GOT3 (cell line): ENCODE measurements at places on chromosomes 1 and 21.

- no peak for DNase-seq
These were observed 30.2 kb downstream of the USP1 start for GRCh38 chr1:62467092-62467491.

GRCh38 chr1:170010443-170010842 is 64.1 kb downstream of the KIFAP3 start:
- no peak for DNase-seq

GRCh38 chr21:35649186-35649585 is 411.1 kb downstream of the SETD4 start:
- DNase-seq: no peak

- no peak for DNase-seq
These were observed 55.7 kb downstream of the IER5 start for GRCh38 chr1:181144238-181144637.

GRCh38 chr1:58575551-58576324 is 1.3 kb downstream of the TACSTD2 start:
- no peak for DNase-seq

- DNase-seq: no peak
These were observed 300.4 kb upstream of the ZP4 start for GRCh38 chr1:238191170-238191569.

- DNase-seq: no peak
These were observed 22.8 kb upstream of the RNU1-4 start for GRCh38 chr1:16717336-16718098.

DNA sequence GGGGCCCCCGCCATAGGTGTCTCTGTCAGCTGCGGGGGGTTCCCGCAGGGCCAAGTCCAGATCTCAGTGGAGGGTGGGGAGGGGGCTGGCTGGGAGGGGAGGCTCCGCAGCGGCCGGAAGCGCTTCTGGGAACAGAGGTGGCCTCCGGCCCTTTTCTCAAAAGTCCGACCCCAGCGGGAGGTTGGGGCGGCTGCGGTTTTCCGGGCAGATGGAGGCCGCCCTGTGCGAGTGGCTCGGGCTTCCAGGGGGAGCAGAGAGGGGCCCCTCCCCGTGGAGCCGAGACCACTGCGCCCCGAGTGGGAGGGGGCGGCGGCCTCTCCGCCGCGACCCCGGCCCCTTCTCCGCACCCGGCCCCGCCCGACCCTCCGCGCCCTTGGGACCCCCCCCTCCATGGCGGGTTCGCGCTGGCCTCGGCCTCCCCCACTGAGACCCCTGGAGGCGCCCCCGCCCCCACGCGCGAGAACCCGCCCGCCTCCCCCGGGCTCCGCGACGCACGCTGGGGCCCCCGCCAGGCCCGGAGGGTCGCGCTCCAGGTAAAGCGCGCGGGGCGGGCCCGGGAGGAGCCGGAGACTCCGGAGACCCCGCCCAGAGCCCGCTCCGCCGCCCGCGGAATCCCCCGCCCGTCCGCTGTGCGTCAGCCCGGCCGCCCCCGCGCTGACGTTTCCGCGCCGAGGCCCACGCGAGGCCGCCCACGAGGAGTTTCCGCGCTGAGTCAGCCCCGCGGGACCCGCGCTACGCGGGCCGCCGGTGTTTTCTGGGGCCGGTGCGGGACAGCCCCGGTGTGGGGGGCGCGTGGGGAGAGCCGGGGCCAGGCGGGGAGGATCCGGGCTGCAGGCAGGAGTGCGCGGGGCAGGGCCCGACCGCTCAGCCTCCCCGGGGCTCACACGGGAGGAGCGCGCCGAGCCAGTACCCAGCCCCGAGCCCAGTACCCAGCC is 5.2 kb downstream of the TNFRSF18 start:
- DNase-seq: peak; percentile 27

- no peak for DNase-seq
These were observed 188.2 kb upstream of the PLXNA2 start for GRCh38 chr1:208432346-208432745.

DNA sequence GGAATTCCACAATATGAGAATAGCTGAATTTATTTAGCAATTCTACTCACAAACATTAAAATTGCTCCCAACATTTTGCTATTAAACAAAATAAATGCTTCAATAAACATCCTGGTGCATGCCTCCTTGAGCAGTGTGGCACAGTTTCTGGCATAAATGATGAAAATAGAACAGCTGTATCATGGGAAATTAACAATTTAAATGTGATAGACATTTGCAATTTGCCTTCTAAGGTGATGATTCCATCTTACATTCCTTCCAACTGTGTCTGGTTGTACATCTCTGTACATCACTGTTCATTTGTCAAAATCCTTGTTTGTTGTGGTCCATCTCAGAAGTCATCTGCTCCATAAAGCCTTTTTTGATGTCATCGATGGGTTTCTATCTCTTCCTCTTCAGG is 198.7 kb downstream of the KCTD3 start:
- no peak for DNase-seq

- DNase-seq: no peak
These were observed 12.6 kb downstream of the SLAMF8 start for GRCh38 chr1:159839116-159839849.

- no peak for DNase-seq
These were observed 216.9 kb upstream of the SAMSN1 start for GRCh38 chr21:14762734-14763694.

- DNase-seq: no peak
These were observed 18.3 kb upstream of the PADI4 start for GRCh38 chr1:17289721-17290120.

DNA sequence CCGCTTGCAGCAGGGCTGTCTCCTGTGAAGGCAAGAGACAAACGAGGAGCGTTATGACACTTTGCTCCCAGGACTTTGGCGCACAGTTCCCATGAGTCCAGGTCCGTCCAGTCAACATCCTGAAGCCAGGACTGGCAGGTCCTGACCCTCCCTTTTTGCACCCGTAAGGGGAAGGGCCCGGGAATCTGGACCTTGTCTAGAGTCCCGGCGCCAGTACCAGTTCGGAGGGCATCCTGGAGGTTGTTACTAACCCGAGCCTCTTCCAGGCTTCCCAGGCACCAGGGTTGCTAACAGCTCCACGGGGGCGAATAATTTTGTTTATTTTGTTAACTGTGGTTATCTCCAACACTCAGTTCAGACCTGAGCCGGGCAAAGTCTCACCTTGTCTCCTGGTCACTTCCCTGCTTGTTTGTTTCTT is 682 bp upstream of the RWDD3 start:
- DNase-seq: no peak

DNA sequence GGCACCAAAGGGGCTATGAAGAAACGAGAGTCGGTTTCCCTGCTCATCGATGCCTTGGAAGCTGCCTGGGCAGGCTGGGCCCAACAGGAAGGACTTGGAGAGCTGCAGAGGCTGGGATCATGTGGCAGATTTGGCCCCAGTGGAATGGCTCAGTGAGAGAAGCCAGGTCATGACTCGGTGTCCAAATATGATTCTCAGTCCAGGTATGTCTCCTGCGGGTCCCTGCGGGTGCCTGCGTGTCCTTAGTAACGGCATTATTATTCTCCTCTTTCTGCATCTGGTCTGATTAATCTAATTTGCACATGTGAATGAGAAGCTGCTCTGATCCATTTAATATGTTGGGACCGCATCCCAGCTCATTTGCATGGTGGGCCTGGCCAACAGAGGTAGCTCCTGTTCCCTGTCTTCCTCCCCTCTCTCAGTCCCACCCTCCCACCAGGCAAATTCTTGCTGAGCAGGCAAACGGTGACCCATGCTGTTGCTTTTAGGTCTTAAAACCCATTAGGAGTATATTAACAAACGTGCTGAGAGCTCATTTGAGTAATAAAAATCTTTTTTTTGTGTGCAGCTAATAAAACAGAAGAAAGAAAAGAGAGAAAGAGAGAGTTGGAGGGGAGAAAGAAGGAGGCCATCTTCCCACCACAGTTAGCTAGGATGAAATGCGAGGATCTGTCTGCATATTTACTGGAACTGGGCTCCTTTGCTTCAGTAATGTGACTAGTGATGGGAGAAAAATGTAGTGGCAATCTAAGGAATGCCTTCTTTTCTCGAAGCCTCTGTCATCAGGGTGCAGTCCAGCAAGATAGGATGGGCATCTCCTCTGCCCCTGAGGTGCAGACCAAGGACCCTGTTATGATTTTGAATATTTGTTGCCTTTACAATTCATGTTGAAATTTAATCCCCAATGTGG is 133.5 kb downstream of the HMGB4 start:
- DNase-seq: no peak

- no peak for DNase-seq
These were observed 103.2 kb upstream of the SLC25A33 start for GRCh38 chr1:9435854-9436640.

- DNase-seq: no peak
These were observed 61.1 kb upstream of the TINAGL1 start for GRCh38 chr1:31515056-31515775.

DNA sequence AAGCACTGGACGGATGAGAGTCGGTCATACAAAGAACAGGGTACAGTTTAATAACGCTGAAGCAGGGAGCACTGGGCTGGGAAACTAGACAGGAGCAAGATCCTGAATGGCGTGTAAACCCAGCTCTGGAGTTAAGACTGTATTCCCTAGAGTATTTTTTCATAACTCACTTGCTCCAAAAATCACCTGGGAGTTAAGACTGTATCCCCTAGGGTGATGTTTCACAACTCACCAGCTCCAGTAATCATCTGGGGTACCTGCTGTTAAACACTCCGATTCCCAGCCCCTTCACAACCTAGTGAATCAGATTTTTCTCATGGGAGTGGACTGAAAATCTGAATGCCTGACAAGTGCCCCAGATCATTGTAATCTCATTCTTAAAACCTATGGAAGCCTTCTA is 123.2 kb downstream of the MAB21L3 start:
- no peak for DNase-seq

- DNase-seq: no peak
These were observed 2.6 kb upstream of the TAGLN2 start for GRCh38 chr1:159927849-159928431.
